ENCODE measurements at places on chromosomes 7 and 10.

DNA sequence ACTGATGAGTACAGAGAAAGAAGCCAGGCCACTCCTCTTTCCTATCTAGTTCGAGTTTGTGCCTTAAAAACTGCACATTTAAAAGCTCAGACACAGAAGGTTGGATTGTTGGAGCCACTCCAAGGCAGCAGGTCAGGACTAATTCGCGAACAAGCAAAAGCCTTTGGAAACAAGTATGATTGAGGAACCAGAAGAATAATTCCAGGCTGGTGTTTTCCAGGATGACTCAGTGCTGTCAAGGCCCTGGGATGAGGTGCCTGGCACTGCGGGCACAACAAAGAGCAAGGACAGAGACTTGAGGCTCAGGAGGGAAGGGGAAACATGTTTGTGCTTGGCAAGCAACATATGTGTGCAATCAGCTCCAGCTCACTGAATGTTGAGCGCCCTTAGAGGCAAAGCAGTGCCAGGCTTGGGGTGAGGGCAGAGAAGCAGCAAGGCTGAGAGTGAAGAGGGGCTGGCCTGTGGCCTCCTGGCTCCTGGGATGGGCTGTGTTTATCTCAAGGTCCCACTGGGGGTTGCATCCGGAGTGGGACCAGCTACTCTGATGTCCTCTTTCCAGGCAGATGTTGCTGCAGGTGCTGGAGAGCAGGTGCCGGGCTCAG lies 44.1 kb downstream of the VSTM4 start:
- DNase-seq, result no peak

DNA sequence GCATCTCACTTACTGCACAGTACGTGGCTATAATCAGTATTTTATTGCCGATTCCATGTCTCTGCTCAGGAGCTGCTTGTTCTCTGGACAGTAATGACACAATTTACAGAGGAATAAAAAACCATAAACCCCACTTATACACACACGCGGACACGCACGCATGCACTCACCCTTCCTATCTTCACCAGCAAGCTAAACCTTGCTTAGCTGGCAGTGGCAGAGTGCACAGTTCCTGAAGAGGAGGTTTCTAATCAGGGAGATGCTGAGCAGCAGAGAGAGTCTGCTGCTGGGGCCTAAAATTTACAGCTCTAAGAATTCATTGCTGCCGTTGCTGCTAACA lies 66.3 kb downstream of the SND1 start:
- DNase-seq, result no peak

DNA sequence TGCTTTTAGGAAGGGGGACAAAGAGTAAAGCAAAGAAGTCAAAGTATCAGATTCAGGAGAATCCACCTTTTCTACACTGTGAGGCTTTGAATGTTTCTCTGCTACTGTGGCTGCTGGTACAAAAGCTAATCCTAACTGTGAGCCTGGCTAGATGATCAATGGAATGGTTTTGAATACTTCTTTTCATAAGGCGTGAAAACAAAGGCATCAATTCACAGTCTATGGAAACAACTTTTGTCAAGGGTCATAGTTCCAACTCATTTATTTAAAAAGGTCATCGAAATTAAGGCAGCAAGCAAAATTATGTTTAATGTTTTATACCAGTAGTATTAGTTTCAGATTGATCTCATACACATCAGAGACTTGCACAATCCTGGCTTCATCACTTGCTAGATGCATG lies 118.1 kb downstream of the CTTNBP2 start:
- no peak for DNase-seq

DNA sequence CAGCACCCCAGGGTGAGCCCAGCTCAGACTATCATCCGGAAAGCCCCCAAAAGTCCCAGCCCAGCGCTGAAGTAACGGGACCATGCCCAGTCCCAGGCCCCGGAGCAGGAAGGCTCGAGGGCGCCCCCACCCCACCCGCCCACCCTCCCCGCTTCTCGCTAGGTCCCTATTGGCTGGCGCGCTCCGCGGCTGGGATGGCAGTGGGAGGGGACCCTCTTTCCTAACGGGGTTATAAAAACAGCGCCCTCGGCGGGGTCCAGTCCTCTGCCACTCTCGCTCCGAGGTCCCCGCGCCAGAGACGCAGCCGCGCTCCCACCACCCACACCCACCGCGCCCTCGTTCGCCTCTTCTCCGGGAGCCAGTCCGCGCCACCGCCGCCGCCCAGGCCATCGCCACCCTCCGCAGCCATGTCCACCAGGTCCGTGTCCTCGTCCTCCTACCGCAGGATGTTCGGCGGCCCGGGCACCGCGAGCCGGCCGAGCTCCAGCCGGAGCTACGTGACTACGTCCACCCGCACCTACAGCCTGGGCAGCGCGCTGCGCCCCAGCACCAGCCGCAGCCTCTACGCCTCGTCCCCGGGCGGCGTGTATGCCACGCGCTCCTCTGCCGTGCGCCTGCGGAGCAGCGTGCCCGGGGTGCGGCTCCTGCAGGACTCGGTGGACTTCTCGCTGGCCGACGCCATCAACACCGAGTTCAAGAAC lies 1.1 kb downstream of the VIM start:
- DNase-seq, result no peak

DNA sequence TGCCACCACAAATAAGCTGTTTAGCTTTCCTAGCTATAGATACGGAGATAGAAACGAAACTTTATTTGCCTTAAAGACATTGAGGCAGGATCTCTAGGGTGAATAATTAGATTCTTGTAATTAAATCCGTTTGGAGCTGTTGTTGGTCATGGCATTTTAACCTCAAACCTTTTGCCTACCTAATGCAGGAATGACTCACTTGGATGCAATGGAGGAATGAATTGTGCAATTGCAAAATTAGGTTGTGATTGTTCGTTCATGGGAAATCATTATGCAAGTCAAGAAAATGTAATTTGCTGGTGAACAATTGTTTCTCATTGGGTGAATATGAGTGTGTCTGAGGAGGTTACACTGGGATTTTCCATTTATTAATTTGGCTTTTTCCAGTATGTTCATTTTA lies 703.5 kb downstream of the GATA3 start:
- DNase-seq, result no peak

DNA sequence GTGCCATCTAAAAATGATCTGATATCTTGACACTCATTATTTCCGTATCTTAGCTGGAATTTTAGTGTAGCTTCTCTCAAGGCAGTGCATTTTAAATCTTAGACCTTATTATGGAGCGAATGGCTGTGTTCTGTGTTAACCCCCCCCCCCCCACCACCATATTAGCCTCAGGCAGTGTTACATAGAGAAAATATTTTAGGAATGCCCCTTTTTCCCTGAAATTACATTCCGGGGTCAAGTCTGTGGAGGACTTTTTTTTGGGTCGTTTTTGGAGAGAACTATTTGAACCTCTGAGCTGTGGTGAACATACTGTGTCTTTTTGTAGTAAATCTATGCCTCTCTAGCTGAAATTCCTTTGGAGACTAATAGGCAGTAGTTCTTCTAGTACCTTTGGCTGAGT lies 3.1 kb downstream of the CCDC126 start:
- DNase-seq, result no peak

DNA sequence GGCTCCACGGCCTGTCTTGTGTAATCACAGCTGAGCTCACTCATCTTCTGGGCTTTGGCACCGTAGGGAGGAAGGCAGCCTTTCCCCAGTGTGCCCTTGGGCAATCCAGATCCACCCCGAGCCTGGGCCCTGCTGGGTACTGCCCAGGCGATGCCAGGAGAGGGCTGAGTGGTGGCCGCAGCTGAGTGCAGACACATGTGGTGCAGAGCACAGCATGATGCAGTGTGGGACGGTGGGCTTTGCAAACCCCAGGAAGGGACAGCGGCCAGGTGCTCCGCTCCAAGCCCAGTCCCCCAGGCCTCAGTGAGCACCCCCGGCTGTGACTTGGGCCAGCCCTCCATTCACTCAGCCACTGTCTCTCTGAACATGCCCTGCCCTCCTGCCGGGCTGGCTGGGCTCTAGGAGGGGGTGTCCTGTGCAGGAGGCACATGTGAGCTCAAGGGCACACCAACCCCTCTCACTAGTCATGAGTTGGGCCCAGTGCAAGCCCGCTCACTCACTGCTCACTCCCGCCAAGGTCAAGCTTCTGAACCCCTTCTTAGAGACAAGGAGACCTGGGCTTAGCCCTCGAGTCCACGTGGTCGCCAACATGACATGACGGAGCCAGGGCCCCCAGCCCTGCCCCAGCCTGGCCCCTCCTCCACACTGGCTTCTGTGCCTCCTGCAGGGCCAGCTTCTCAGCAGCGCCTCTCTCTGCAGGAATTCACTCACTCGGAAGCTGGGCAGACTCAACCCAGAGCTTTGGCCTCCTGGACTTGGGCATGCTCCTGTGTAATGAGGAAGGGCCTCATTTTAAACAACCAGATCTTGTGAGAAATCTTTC lies 77.5 kb upstream of the INSIG1 start:
- no peak for DNase-seq

DNA sequence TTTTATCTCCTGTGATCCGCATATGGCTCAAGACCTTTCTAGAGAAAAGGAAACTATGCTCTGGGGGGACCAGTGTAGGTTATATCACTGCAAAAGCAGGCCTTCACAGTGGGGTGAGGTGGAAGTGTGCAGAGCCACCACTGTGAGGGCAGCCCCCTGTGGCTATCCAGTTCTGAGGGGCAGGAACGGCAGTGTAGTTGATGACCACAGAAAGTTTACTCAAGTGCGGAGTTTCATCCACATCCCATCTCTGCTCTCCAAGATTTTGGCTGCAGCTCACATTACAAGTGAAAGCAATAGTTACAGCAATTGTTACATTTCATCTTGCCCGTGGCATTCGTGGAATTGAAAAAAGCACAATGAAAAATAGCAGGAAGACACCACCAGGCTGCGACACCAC lies 345.9 kb upstream of the GALNT17 start:
- no peak for DNase-seq

- peak; percentile 5 for DNase-seq
These were observed 1.2 kb upstream of the PFKFB3 start for GRCh38 chr10:6201516-6201975.
